ELF-1 (cell line): ENCODE measurements at places on chromosomes 2 and 18.

DNA sequence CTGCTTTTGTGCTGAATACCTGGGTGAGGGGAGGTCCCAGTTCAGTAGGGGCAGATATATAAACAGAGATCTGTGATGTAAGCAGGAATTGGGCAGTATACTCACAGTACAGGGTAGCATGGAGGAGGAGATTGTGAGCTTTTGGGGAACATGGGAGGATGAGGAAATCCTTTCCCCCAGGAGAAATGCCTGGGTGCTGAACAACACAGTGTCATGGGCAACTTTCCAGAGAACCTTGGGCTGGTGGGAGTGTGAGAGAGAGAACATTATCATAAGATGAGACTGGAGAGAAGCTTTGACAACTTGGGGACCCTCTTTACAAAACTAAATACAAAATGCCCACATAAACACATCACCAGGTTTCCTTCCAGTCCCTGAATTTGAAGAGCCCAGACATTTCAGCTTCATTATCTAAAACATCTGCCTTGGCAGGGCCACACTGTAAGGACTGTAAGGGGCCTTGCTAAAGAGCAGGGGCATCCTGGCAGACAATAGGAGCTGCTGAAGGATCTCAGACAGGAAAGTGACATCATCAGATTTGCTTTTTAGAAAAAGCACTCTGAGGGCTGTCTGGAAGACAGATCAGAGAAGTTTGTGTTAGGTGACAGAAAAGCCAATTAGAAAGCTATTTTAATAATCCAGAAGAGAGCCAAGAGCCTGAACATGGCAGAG lies 303.1 kb upstream of the FBXO11 start:
- no peak for DNase-seq

GRCh38 chr2:98975611-98976010 lies 39.6 kb upstream of the CRACDL start:
- no peak for DNase-seq

DNA sequence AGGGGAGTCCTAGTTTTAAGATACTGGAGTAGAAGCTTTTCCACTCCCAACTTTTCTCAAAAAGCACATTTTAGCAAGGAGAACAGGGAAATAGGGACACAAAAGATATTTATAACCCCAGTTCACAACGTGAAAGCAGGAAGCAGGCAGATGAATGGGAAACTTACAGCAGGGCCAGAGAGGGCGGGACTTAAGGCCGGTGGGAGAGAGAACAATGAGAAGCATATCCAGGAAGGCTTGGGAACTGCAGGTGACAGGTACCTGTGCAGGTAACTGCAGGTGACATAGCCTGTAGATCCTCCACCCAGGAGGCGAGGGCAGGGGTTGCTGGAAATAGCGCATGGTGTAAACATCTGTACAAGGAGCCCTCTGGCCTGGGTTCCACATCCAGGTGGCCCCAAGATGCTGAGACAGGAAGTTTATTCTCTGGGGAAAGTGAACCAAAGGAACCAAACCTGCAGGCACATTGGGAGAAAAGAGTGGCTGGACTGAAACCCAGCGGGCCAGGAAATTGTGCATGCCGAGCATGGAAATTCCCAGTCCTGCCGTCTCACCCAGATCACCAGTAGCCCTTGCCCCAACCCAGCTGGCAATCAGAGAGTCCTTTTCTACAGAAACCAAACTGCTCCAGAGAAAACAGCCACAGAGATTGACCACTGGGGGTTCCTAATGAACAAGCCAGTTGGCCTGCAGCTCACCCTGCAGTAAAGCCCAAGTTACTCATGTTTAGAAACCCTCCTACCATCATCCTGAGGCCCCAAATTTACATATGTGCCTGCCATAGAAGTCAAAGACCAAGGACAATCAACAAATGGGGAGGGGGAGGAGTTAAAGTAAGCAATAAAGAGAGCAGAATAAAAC lies 24.3 kb upstream of the COL6A3 start:
- DNase-seq = peak; percentile 41

DNA sequence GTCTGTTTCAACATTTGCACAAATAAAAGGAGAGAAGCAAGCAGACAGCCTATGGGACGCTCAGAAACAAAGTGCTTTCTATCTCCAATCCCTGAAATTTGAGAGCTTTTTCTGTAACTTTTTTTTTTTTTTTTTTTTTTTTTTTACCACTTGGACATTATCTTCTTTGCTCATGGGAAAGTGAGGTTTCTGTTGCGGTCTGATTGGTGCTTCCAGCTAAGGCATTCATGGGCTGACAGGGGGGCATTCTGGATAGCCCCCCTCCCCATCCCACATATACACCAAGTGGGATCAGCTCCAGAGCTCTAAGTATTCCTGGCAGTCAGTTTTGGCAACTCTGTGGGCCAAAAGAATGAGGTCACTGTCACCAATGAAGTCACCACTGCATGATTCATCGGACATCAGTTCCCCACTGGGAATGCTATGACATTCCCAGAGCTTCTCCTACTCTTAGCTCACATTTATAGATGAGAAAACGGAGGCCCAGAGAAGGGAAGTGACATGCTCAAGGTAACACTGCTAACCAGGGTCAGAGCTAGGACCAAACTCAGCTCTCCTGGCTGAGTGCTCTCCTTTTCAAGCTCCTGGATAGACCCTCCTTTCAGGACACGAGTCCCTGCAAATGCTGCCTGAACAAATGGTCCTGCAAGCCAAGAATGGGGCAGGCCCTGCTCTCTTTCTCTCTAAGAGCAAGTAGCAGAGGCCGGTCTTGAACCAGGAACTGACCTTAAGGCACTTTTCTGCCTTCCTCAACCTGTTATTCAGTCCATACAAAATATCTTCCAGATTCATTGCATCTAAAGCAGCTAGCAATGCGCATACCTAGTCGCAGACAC lies 61.3 kb downstream of the TMEM247 start:
- DNase-seq = no peak

DNA sequence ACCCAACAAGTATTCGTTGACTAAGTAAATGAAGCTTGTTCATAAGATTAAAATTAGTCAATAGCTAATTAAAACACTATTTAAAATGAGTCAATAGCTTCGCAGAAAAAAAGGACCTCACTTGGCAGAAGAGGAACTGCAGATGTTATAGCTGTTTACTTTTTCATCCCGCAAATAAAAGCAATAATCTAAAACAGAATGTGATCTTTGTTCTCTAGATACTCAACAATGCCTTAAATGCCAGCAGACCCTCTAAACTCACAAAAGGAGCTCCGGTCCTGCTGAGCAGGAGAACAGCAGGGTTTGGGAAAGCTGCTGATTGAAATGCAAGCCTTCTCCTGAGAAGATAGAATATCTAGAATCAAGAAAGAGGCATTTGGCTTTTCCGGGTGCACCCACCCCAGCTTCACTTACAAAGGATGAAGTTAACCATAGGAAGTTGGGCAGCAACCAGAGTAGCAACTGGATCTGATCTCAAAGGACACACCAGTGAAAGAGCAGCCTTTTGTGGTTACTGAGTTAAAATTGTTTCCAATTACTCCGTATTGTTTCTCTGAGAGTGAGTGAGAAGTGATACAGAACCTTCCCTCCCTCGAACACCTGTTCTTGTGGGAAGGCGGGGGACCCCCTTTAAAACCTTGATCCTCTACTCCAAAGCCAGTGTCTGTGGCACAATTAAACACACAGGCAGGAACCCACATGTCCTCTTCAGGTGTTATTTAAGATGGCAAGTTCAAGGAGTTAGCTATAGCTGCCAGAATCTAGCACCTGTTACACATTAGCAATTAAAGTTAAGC lies 6.8 kb downstream of the CCBE1 start:
- DNase-seq = no peak

DNA sequence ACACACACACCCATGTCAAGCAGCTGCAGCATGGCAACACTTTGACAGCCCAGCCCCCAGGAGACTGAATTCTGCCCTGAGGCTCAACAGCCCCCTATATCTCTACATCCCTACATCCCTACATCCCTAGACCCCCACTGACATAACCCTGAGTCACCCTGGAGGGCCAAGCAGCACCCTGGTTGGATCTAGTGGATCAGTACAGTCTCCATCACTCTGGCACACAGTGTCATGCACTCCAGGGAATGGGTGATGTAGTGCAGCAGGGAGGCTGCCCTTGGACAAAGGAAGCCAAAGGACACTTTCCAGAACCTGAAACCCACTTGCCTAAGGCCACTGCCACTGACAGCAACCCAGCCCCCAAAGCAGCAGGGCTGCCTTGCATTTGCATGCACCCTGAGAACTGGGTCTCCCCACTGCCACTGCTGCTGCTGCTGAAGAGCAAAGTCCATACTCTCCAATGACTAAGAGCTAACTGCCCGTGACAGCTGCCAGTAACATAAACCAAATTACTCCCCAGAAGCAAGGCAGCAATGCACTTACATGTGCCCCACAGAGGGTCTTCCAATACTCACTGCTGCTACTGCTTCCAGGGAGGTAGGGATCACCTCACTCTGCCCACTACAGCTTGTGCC lies 681.6 kb upstream of the KLHL29 start:
- DNase-seq = no peak

DNA sequence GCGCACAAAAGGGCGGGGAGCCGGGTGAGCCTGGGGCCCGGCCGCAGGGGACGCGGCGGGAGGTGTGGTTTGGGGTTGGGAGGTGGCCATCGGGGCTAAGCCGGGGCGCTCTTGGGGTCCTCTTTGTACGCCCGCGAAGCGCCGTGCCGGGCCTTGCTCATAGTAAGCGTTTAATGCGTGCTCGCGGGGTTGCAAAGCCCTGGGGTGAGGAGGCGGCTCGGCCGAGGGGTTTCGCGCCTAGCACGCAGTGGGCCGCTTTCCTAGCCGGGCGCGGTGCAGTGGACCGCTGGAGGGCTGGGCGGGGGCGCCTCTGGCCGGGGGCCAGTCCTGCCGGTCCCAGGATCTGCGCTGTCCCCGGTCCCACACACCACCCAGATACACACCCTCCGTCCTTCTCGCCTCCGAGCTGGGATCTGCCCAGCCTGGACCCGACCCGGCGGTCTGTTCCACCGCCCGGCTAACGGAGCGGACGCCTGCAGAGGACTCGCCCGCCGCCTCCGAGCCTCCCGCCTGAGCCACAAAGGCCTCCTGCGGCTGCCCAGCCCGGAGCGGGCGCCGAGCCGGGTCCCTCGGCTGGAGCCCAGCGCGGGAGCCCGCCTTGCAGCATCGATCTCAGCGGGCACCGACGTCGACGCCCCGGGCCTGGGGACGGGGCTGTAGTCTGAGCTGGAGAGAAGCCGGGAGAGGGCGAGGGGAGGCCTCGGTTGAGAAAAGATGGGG lies 564 bp downstream of the DPYSL5 start:
- DNase-seq = peak; percentile 64

GRCh38 chr2:170578606-170579005 lies 136.5 kb upstream of the SP5 start:
- DNase-seq = no peak
